Suprapubic skin (tissue), 4 donors: ENCODE measurements at places on chromosomes 3 and 15. TPM values are rescaled to one million over a fixed set of nuclear protein-coding genes. Genes with fewer than 3 reads are reported as not detected.

- DNase-seq: no peak
Measured at GRCh38 chr15:100029045-100029444, 295.8 kb upstream of the LYSMD4 start.

GRCh38 chr15:69439623-69440022, 13.0 kb upstream of the RPLP1 start:
- no peak for DNase-seq

DNA sequence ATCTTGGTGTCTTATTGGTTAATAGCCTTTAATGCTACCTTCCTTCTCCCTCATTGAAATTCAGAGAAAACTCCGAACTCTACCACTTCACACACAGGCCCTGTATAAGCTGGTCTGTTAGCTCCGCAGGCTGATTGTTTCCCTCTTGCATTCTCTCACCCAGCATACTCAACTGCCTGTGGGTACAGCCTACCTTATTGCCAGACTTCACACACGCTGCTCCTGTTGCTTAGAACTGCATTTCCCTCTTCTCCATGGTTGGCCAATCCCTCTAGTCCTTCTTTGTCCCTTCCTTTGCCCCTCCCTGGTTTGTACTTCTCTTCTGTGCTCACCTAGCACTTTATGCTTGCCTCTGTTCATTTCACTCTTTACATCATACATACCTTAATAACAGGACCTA, 92.9 kb upstream of the PRTG start:
- DNase-seq: no peak

KIF7 gene
- 0.79 TPM for total RNA-seq

DNA sequence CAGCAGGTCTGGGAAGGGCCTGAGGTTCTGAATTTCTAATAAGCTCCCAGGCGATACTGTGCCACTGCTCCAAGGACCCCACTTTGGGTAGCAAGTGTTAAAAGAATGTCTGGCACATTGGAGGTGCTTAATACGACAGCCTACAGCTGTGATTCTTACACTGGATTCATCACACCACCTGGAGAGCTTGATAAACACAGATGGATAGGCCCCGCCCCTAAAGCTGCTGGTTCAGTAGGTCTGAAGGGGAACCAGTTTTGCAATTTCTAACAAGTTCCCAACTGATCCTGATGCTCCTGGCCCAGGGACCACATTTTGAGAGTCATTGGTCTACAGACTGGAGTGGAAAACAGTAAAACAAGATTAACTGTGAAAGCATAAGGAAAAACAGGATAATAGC, 124.8 kb upstream of the ST8SIA2 start:
- DNase-seq: no peak

ATRIP gene
- total RNA-seq: 12.7 TPM

SERPINI2 gene
- total RNA-seq: not detected

DNA sequence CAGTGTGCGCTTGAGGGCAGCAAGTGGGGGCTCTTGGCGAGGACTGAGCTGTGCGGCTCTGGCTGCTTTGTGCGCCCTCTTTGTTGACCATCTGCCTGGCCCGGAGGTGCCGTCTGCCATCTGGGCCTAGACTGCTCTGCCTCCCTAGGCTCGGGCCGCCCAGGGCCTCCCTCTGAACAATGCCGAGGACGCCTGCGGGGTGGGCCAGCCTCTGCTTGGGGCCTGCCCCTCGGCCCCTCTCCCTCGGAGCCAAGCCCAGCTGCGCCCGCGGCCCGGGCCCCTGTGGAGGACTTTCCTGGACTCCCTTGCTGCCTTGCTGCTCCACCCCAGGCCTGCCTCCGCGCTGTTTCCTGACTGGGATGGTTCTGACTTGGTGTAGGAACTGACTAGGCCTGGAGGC, 31.9 kb upstream of the SPSB4 start:
- DNase-seq: peak; percentile 77
